ENCODE measurements at places on chromosomes 3 and 15. TPM values are rescaled to one million over a fixed set of nuclear protein-coding genes. Genes with fewer than 3 reads are reported as not detected.

DNA sequence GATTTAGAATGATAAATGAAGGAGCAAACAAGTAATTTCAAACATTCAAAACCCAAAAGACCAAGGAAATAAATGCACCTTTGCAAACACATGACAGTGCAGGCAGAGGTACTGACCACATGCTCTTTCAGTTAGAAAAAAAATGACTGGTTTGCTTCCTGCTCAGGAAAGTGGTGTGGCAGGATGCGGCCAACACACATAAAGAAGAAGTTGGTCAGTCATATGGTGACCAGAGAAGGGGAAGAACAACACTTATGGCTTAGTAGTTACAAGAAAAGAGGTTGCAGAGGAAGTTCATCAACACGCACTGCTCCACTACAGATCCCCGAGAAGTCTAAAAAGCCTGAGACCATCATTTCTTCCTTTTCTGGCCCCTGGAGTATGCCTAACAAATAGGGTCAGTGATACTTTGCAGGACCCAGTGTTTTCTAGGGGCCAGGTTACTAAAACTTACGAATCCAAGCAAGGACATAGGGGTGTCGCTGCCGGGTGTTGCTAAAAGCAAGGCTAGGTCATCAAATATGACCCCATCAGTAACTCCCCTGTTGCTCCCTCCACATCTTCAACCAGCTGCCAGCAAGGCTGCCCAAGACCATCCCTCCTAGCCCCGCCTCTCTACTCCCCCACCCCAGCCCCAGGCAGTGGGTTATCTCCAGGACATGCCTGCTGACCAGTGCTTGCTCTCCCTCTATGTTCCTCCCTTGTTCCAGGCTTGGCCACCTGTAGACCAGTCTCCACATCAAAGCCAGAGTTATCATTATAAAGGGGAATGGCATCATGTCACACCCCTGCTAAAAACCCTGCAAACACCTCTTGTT, 11.2 kb downstream of the ATP8B4 start:
- no peak for DNase-seq
- peaks cover 6% of the 10 kb centered on the region for H3K27me3 ChIP-seq
- no peak overlapping the region for H3K27ac ChIP-seq
- H3K36me3 ChIP-seq: no peaks in the 10 kb centered on the region

DNA sequence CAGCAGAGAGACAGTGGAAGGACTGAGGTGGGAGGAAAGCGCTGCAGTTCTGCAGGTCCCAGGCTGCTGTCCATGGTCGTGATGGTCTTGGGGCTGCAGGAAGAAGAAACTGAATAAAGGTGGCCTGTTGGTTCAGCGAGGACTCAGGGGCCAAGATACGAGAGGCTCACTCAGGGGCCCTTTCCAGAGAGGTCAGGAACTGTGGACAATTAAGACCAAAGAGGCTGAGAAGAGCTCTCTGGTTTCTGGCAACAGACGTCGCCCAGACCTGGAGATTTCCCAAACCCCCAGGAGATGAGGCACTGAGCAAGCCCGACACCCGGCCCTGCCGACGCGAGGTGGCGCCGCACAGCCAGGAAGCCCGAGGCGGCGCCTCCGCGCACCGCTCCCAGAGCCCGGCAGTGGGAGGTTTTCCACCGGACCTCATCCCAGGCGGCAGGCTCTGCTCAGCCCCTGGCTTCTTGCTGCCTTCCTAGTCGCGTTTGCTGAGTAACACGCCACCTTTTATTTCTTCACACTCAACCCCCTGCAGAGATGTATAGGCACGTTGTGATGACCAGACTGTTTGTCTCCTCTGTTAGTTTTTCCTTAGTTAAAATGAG, 56.4 kb upstream of the ARRDC4 start:
- no peak for DNase-seq
- H3K27me3 ChIP-seq: peaks cover 22% of the 10 kb centered on the region
- no peak overlapping the region for H3K27ac ChIP-seq
- no peaks in the 10 kb centered on the region for H3K36me3 ChIP-seq
- no peaks in the 10 kb centered on the region for H3K4me1 ChIP-seq
- H3K4me3 ChIP-seq: no peak overlapping the region

- H3K4me3 ChIP-seq: no peak overlapping the region
- no peak for DNase-seq
- no peak overlapping the region for H3K27ac ChIP-seq
- H3K27me3 ChIP-seq: no peaks in the 10 kb centered on the region
- H3K36me3 ChIP-seq: no peaks in the 10 kb centered on the region
Observed at GRCh38 chr3:142467768-142468167, 19.9 kb upstream of the XRN1 start.

The BTLA gene
- not detected for total RNA-seq
